Mucosa of descending colon (tissue), 3 donors: ENCODE measurements at places on chromosomes 2 and 18. TPM values are rescaled to one million over a fixed set of nuclear protein-coding genes. Genes with fewer than 3 reads are reported as not detected.

DNA sequence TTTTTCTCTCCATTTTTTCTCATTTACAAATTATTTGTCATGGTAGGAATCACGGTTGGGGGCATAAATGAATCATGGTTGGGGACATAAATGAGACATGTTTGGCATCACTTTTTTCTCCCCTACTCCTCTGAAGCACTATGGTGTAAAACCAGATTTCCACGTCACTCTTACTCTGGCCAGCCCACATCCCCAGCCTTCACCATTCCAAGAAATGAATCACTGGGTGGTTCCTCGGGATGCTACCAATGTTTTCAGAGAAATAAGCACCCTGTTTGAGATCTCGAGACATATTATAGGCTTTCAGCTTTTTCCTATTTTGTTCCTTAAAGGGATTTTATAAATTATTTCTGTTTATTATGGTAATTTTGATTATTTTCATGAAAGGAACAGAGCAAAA lies 155.0 kb upstream of the SLC8A1 start:
- DNase-seq: no peak

DNA sequence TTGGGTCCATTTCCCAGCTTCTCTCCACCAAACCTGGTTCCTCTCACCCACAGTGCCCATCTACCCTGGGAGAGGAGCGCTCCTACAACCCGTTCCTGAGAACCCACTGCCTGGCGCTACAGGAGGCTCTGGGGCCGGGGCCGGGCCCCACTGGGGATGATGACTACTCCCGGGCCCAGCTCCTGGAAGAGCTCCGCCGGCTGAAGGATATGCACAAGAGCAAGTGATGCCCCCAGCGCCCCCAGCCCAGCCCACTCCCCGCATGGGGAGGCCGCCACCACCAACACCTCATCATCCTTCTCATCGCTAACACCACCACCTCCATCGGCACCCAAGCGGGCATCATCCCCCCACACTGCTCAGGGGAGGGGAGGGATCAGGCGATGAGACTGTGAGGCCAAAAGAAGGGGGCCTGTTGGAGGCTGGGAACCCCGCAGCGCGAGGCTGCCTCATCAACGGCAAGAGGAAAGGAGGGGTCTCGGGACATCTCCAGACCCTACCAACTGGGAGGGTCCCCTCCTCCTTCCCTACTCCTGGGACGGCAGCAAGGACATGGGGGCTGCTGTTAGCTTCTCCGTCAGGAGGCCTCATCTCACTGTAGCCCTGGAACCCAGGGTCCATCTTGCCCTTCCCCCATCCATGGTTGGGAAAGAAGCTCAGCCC lies 11.8 kb upstream of the CATIP start:
- no peak for DNase-seq

DNA sequence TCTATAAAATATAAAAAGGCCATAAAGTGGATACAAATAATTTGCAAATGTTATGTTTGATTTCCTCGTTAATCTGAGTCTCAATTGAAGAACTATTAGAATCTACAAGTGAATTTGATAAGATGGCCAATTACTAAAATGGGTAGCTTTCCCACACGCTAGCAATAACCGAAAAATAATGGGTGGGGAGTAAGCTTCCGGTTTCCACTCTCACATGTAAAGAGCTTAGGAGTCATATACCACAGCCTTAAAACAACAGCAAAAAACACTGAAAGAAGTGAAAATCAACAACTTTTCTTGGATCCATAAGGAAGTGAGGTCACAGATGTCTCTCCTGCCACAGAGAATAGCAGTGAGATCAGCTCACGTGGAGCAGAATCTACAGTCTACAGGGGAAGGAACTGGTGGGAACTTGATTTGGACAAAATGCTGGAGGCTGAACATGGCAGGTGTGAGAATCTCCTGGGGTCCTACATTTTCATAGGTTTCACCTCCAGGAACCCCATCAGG lies 18.6 kb downstream of the THAP4 start:
- DNase-seq: no peak

The ANO7 gene
- total RNA-seq: 33.9 TPM

DNA sequence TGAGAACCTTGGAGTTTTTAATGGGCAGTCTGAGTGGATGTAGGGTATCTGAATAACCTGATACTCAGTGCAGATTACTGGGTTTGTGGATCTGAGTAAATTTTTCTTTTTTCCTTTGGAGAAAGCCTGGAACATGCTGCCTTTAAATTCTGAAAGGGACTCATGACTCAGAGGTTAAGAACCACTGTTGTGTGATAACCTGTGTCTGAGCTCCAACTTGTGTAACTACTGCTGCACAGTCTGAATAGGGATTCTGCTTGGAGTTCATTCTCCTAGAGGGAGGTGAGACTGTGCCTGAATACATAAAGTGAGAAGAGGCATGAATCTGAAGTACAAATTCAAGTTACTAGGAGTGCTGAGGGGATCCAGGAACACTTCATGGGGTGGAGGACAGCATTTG lies 36.2 kb downstream of the KDM3A start:
- no peak for DNase-seq

DNA sequence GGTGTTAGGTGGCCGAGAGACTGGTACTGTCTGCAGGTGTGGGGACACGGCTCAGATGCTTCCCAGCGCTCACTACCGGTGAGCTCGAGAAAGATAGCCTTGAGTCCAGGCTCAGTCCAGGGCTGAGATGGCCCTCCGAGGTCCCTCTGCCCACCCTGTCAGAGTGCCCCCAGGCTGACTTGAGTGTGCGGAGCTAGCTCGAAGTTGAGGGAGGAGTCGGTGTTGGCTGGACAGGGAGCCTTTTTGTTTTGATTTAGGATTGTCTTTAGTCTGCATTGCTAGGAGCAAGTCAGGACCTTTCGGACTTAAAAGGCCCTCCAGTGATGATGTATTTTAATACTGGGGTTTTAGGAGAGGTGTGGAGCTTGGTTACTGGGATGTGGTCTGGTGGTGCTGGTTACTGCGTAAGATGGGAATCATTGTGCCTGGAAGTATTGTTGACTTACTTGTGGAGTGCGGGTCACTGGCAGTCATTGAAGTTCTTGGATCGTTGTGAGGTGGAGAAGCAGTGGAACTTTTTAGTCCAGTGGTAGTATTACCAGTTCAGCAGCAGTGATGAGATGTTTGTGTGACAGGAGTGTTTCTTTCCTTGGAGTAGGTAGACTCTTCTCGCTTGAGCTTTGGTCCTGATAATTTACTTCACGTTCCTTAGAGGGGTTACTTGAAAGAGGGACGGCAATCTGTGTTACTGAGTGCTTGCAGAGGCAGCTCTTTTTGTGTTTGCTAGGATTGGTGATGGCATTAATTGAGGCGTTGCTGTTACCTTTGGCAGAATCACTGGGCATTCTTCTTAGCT lies 633 bp downstream of the KIAA1328 start:
- no peak for DNase-seq

DNA sequence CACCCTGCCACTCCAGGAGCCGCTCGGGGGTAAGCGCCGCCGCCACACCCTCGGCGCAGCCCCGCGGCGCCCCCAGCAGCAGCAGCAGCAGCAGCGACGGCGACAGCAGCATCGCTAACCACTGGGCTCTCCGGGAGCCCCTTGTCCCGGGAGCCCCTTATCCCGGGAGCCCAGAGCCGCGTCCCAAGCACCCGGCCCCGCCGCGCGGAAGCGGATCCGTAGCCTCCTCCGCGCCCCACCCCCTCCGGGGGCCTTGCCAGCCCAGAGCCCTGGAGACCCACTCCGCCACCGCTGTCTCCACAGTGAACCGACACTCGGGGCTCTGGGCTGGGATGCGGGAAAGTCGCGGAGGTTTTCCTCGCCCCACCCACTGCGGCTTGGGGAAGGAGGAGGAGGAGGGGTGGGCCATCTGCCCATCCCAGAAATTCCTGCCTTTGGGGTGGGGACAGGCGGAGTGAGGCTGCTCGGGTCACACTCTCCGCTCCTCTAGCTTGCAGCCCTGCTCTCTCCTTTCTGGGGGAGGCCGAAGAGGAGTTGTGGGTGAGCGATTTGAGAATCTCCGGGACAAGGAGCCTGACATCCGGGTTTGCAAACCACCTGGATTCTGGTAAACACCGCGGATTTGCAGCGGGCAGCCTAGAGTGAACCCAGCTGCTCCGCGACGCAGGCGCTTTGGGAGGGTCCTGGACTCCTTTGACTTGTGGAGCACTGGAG lies at the start of gene PLA2R1:
PLA2R1 (minus strand) TSS at position 324 of the 714 bp plus-strand sequence; CDS start at position 112, 212 bp downstream.
- peak; percentile 73 for DNase-seq

The TUBA4B gene
- total RNA-seq: not detected

The CCT7 gene
- 132 TPM for total RNA-seq

The INHA gene
- total RNA-seq: not detected

- no peak for DNase-seq
These were observed 120.0 kb downstream of the FMNL2 start for GRCh38 chr2:152454960-152455359.

GRCh38 chr18:55320424-55321264 lies 267.3 kb downstream of the TCF4 start:
- DNase-seq: no peak
